ENCODE measurements at places on chromosomes 13 and 19.

- H3K27ac ChIP-seq: peak overlapping the region; percentile 25
- DNase-seq: no peak
- no peak overlapping the region for H3K4me3 ChIP-seq
- H3K36me3 ChIP-seq: peaks cover 50% of the 10 kb centered on the region
- H3K27me3 ChIP-seq: no peaks in the 10 kb centered on the region
Observed at GRCh38 chr19:1362387-1363257, 21.1 kb upstream of the NDUFS7 start.

GRCh38 chr13:74978591-74978990, 503.4 kb downstream of the TBC1D4 start:
- H3K4me1 ChIP-seq: no peaks in the 10 kb centered on the region
- no peak overlapping the region for H3K27ac ChIP-seq
- no peaks in the 10 kb centered on the region for H3K36me3 ChIP-seq
- no peaks in the 10 kb centered on the region for H3K27me3 ChIP-seq
- H3K4me3 ChIP-seq: no peak overlapping the region

DNA sequence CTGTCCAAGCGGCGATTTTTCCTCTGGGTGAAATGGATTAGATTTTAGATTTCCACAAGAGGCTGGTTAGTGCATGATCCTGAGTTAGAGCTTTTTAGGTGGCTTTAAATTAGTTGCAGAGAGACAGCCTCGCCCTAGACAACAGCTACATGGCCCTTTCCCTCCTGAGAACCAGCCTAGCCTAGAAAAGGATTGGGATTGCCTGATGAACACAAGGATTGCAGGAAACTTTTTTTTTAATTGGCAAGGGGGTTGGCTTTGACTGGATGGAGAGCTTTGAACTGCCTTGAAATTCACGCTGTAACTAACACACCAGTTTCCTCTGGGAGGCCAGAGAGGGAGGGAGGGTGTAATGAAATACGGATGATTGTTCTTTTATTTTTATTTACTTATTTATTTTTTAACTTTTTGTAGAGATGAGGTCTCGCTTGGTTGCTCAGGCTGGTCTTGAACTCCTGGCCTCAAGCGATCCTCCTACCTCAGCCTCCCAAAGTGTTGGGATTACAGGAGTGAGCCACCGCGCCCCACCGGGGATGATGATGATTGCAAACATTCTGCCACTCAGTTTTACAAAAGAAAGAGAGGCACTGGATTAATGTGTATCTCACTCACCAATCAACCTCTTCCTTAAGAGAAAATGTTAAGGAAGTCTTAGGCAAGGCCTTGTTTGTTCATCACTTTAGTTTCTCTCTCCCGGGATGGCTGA, 1.9 kb downstream of the LDLR start:
- DNase-seq: no peak
- no peaks in the 10 kb centered on the region for H3K27me3 ChIP-seq
- peak overlapping the region; percentile 73 for H3K4me3 ChIP-seq
- peaks cover 8% of the 10 kb centered on the region for H3K36me3 ChIP-seq

- H3K27ac ChIP-seq: no peak overlapping the region
- H3K4me1 ChIP-seq: no peaks in the 10 kb centered on the region
- peaks cover 48% of the 10 kb centered on the region for H3K36me3 ChIP-seq
- DNase-seq: peak; percentile 63
- H3K4me3 ChIP-seq: no peak overlapping the region
Observed at GRCh38 chr19:34345947-34346351, 19.0 kb upstream of the GPI start.

DNA sequence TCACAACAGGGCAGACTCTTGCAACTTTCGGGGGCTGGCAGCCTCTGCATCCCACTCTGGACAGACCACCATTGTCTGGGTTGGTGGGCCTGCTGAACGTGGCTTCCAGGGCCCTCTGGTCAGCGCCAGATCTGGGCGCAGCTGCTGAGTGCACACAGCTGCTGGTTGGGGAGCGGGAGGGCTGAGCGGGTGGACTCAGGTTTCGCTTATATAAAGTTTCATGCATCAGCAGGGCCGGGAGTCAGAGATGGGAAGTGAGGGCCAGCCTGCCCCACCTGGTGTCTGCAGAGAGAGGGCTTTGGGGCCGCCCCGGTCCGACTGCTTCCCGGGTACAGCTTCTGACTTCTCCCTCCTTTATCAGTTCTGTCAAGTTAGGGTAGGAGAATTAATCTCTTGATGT, 6.9 kb downstream of the ARHGEF7 start:
- no peak overlapping the region for H3K27ac ChIP-seq
- H3K27me3 ChIP-seq: peaks cover 36% of the 10 kb centered on the region
- H3K36me3 ChIP-seq: no peaks in the 10 kb centered on the region
- peaks cover 9% of the 10 kb centered on the region for H3K4me1 ChIP-seq

DNA sequence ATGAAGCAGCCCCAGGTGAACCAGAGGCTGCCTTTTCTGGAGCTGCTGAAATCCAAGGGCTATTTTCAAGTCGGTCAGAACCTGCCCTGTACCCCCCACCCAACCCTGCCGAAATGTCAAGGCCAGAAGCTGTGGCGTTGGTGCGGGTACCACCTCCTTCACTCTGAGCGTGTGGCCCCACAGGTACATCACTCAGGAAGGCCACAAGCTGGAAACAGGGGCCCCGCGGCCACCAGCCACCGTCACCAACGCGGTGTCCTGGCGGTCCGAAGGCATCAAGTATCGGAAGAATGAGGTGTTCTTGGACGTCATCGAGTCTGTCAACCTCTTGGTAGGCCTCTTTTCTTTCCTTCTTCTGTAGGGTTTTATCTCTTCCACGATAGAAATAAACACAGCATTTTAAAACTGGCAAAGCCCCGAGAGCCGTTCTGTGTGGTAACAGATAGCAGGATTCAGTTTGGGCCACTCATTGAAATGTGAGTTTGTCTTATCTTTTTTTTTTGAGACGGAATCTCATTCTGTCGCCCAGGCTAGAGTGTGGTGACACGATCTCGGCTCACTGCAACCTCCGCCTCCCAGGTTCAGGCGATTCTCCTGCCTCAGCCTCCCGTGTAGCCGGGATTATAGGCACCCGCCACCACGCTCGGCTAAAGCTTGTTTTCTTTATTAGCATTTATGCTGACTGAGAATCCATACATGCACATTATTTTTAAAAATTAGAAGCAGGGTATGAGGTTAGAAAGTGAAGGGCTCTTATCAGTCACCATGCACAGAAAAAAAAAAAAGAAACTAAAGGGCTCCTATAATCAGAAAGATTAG, 11.3 kb downstream of the AP1M1 start:
- H3K27ac ChIP-seq: no peak overlapping the region
- H3K4me3 ChIP-seq: no peak overlapping the region
- no peaks in the 10 kb centered on the region for H3K4me1 ChIP-seq
- DNase-seq: no peak
- H3K36me3 ChIP-seq: peaks cover 57% of the 10 kb centered on the region
- H3K27me3 ChIP-seq: no peaks in the 10 kb centered on the region

- H3K4me1 ChIP-seq: no peaks in the 10 kb centered on the region
- no peaks in the 10 kb centered on the region for H3K27me3 ChIP-seq
- H3K36me3 ChIP-seq: peaks cover 16% of the 10 kb centered on the region
- no peak overlapping the region for H3K4me3 ChIP-seq
- DNase-seq: no peak
Observed at GRCh38 chr19:37583340-37583739, 11.3 kb downstream of the ZNF571 start.

- H3K27ac ChIP-seq: no peak overlapping the region
- no peak for DNase-seq
- no peaks in the 10 kb centered on the region for H3K36me3 ChIP-seq
- H3K4me3 ChIP-seq: no peak overlapping the region
- no peaks in the 10 kb centered on the region for H3K4me1 ChIP-seq
- H3K27me3 ChIP-seq: peaks cover 28% of the 10 kb centered on the region
Observed at GRCh38 chr19:3313199-3313575, 53.2 kb upstream of the NFIC start.

DNA sequence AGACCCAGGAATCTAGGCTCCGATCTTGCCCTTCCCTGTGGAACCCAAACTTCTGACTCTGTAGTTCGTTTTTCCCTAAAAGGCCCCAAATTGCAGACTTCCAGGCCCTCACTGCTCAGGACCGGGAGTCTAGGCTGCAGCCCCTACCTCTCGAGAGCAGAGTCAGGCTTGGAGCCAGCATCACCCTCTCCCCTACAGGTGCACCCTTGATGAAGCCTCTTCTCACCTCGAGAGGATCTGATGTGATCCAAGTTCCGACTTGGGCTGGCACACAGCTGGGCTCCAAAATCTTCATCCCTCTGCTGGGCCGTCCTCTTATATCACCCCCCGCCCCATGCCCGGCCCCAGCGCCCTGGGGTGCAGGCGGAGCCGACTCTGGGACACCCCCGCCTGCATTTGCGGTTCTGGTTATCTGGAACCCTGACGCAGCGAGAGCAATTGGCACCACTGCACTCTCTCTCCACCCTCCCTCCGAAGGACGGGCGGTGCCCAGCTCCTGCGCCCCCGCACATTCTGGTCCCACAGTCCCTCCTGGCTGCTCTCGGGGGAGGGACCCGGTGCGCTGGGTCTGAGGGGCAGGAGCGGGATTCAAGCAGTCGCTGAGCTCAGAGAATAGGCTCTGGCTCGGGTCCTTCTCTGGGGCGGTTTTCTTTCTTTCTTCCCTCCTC, at the start of gene KLK7:
Gene KLK7 (minus strand): TSS at position 293 of the 668 bp plus-strand sequence. CDS start 1,518 bp downstream, outside the sequence.
- no peaks in the 10 kb centered on the region for H3K27me3 ChIP-seq
- H3K36me3 ChIP-seq: no peaks in the 10 kb centered on the region
- no peak within 1 kb of the TSS for H3K4me3 ChIP-seq
- no peak within 1 kb of the TSS for H3K27ac ChIP-seq

GRCh38 chr19:40342644-40343311, 5.4 kb downstream of the C19orf47 start:
- no peaks in the 10 kb centered on the region for H3K4me1 ChIP-seq
- DNase-seq: no peak
- H3K27me3 ChIP-seq: no peaks in the 10 kb centered on the region
- no peak overlapping the region for H3K27ac ChIP-seq
- no peak overlapping the region for H3K4me3 ChIP-seq

- no peak overlapping the region for H3K4me3 ChIP-seq
- DNase-seq: peak; percentile 28
- H3K36me3 ChIP-seq: peaks cover 12% of the 10 kb centered on the region
- H3K27ac ChIP-seq: no peak overlapping the region
Observed at GRCh38 chr13:95099541-95099940, 201.7 kb downstream of the ABCC4 start.

- no peak overlapping the region for H3K27ac ChIP-seq
- H3K27me3 ChIP-seq: no peaks in the 10 kb centered on the region
- H3K4me1 ChIP-seq: no peaks in the 10 kb centered on the region
Observed at GRCh38 chr13:33994826-33995502, 177.0 kb downstream of the RFC3 start.

DNA sequence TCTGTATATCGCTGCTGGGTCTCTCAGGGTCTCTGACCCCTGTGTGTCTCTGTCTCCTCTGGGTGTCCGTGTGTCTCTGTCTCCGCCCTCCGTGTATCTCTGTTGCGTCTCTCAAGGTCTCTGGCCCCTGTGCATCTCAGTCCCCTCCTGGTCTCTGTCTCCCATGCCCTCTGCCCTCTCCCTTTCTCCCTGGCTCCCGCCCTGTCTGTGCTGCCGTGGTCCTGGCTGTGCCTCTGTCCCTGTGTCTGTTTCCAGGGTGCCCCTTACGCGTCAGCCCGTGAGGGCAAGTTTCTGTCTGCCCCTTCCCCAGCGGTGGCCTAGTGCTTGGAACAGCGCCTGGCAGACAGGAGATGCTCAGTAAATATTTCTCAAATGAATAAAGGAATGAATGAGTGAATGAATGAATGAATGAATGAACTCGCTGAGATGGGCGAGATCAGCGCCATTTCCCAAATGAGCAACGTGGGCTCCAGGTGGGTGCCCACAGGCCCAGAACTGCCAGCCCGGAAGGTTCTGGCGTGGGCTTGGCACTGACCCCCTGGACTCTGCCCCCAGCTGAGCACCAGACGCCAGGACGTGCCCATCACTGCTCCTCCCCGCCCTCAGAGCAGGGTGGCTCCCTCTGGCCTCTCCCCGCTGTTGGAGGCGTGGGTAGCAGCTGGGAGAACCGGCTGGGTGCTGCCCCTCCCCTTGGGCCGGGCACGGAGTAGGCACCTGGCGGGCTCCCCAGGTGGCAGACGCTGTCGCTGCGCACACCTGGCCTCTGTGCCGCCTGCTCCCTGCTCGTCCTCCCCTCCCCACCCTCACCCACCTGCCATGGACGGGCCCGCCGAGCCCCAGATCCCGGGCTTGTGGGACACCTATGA, at the start of gene SULT2B1:
Gene SULT2B1 (plus strand): TSS at position 736 of the 866 bp plus-strand sequence. CDS start 81 bp downstream, at position 817.
- no peaks in the 10 kb centered on the region for H3K36me3 ChIP-seq
- H3K4me1 ChIP-seq: peaks cover 8% of the 10 kb centered on the region
- H3K27ac ChIP-seq: no peak within 1 kb of the TSS
- no peak within 1 kb of the TSS for H3K4me3 ChIP-seq
- peaks cover 5% of the 10 kb centered on the region for H3K27me3 ChIP-seq
- DNase-seq: no peak

GRCh38 chr13:77898097-77898496, 20.5 kb downstream of the EDNRB start:
- peaks cover 4% of the 10 kb centered on the region for H3K36me3 ChIP-seq
- no peak overlapping the region for H3K27ac ChIP-seq
- H3K4me3 ChIP-seq: no peak overlapping the region

DNA sequence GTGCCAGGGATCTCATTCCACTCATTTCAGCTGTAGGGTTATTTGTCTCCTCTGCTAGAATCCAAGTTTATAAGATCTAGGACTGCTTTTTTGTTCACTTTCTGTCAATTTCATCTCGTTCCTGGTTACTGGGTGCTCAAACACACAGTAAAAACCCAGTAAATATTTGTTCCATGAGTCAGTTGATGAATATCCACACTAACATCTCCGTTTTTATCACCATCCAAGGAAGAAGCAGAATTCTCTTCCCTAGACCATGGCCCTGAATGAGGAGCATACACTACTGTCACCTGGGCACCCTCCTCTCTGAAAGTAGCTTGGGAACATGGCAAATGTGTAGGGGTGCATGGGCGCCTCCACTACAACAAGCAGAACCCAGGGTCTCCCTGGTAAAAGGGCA, 390.8 kb downstream of the FOXO1 start:
- no peak for DNase-seq
- H3K4me1 ChIP-seq: no peaks in the 10 kb centered on the region
- H3K4me3 ChIP-seq: no peak overlapping the region
- H3K36me3 ChIP-seq: no peaks in the 10 kb centered on the region
- H3K27ac ChIP-seq: no peak overlapping the region
- H3K27me3 ChIP-seq: no peaks in the 10 kb centered on the region

DNA sequence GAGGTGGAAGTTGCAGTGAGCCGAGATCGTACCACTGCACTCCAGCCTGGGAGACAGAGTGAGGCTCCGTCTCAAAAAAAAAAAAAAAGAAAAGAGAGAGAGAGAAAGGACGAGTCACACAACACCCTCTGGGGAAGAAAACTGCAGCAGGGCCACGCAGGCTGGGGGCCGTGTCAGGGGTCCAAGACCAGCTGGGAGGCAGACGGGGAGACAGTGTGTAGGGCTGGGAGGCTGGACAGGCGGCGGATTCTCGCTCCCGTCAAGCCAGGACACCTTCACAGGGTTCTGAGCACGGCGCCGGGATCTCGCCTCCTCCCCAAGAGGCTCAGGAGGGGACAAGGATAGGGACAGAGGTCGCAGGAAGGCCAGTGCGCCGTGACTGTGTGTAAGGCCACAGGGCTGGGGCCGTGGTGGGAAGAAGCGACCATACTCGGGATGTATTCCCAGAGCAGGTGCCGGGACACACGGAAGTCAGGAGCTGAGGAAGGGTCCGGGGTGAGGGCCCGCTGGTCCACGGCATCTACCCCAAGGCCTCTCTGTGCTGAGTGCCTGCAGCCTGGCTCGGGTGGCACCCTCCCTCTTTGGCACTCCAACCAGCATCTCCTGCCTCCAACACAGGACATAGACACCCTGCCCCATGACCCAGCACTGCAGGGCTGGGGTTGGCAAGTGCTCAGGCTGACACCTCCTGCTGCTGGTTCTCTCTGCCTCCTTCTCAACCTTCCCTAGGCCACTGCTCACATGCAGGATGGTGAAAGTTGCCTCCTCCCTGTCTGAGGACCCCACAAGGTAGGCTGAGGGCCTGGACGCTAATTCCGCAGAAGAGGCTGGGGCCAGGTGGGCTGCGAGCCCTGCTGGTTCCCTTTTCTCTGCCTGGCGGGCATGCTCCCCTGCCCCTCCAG, 21.2 kb downstream of the ZNF787 start:
- no peak overlapping the region for H3K4me3 ChIP-seq
- H3K27ac ChIP-seq: no peak overlapping the region
- peaks cover 47% of the 10 kb centered on the region for H3K36me3 ChIP-seq
- no peak for DNase-seq

Measured in IMR-90 (cell line).